ENCODE measurements at places on chromosomes 3 and 15.

DNA sequence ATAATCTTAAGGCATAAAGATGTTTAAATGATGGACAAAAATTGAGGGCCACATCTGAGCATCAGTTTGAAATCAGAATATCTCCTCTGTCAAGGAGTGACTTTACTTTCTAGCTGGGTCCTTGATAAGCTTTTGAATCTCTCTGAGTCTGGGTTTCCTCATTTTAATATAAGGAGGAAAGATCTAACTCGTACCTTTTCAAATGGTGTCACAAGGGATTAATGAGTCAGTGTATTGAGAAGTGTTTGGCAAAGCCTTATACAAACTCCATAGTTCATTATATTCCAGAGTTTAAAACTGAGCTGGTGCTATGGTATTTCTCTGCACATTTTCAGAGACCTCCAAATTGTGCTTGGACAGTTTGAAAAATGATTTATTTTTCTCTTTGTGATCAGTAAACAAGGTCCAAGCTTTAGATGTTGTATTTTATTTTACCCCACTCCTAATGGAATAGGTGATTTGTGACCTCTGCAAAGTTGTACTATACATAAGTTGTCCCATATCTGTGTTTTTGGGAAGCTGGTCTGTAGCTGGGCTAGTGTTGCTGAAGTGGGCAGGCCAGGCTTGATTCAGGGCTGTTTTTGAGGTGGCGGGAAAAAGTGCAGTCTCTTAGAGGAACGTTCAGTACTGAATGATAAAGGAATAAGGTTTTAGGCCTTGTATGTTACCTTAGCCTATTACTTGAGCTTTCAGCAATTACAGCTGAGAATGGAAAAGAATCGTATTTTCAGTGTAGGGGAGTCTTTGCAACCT is 5.6 kb downstream of the FNDC3B start:
- no peak for DNase-seq

GRCh38 chr3:11690863-11691766 is 47.4 kb upstream of the VGLL4 start:
- no peak for DNase-seq

DNA sequence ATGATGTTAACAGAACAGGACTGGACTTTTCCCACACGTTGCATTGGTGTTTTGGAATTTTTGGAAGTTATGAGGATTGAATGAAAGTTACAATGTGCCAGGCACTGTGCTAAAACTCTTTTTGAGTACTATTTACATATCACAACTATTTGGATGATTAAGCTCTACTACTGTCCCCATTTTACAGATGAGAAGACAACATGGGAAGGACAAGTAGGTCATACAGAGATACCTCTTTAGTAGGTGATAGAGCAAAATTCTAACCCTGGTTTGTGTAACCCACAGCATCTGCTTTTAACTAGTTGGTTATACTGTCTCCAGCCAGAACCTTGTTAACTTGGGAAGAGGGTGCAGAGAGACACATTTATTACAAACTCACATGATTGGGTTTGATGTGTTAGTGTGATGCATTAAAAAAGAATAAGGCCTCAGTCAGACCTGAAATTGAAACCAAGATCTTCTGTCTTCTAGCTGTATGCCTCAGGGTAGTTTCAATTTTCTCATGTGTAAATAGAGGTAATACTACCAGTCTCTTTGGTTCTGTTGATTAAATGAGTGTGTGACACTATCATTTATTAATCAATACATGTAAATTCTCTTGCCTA is 1.4 kb downstream of the NDUFB4 start:
- DNase-seq: no peak

DNA sequence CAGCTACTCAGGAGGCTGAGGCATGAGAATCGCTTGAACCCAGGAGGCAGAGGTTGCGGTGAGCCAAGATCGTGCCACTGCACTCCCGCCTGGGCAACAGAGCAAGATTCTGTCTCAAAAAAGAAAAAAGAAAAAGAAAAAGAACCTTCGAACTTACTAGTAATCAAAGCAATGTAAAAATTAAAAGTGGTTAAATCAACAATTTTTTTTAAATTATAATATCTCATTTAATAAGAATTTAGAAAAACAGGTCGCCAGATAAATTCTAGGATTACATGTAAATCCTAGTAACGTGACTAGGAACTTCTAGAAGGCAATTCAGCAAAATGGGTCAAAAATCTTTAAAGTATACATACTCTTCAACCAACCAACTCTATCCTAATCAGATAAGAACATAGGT is 37.2 kb downstream of the GSK3B start:
- DNase-seq: no peak

- DNase-seq: no peak
Measured at GRCh38 chr3:115239717-115240116, 92.6 kb upstream of the ZBTB20 start.

GRCh38 chr15:58136731-58137130 is 1.4 kb upstream of the AQP9 start:
- DNase-seq: no peak

DNA sequence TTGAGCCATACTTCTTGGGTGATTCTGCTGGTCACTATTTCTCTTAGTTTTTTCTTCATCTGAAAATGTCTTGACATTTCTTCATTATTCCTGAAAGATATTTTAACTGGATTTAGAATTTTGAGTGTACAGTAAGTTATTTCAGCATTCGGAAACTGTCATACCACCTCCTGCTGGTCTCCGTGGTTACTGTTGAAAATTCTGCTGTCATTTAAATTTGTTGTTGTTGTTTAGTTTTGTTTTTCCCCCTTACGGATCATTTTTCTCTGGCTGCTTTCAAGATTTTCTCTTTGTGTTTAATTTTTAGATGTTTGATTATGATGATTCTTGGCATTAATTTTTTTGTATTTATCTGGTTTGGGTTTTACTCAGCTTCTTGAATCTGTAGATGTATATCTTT is 100.5 kb downstream of the CHRNA7 start:
- DNase-seq: no peak

DNA sequence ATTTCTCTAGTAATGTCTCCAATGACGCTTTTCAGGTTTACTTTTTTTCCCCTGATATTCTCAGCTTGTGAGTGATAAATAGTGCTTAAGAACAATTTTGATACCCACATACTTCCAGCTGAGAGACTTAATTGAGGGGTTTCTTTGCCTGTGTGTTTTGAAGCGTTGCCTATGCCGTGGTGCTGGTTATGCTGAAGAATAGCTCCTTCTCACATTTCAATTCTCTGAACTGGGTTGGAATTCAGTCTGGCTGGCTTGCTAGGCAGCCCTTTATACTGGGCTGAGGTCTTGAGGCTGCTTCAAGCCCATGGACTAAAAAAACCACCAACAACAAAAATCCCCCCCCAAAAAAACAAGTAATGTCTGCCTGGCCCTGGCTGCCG is 87.4 kb downstream of the CHST2 start:
- DNase-seq: no peak

DNA sequence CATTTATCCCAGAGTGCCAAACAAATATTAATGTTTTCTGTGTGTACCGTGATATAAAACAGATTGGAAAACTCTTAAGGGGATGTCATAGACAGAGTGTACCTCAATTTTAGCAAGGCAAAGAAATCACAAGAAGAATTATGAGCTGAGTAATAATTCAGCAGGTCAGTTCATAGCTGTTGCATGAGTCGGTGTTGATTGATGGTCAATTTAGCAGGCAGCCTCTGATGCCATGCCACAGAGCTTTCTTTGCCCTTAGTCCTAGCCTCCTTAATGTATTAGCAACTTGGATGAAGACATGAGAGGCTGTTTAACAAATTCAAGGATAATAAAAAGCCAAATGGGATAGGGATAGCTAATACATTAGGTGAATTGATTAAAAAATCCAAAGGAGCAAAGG is 6.8 kb downstream of the SLC35A5 start:
- no peak for DNase-seq

DNA sequence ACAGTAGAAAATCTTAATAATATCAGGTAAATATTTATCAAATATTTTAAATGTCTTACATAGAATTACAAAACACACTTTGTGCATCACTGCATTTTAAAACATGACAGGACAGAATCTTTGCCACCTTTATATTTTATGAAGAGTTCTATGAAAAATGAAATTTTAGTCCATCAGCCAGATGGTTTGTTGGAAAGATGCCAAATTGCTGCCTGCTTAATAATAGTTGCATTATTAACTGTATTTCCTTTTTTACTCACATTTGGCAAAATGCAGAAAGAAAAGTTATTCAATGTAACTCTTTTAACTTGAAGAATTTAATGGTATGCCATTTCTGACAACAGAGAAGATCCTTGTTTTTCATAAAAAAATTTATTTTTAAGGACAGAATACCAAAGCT is 1271.6 kb downstream of the NSUN3 start:
- no peak for DNase-seq

DNA sequence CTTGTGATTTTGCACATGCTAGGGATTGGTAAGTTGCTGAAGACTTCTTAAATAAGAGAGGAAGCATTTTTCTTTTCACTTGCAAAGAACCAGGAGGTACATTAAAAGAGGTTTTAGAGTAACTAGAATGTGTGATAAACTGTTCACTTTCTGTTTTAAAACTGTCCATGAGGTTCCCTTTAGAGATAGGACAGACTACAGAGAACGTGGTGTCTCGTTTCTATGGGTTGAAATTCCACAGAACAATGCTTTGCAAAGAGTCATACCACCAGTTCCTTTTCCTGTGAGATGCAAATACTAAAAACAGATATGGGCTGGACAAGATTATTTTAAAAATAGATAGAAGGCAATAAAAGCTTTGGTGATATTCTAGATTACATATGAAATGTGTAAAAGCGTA is 372.8 kb downstream of the TIGIT start:
- peak; percentile 10 for DNase-seq

DNA sequence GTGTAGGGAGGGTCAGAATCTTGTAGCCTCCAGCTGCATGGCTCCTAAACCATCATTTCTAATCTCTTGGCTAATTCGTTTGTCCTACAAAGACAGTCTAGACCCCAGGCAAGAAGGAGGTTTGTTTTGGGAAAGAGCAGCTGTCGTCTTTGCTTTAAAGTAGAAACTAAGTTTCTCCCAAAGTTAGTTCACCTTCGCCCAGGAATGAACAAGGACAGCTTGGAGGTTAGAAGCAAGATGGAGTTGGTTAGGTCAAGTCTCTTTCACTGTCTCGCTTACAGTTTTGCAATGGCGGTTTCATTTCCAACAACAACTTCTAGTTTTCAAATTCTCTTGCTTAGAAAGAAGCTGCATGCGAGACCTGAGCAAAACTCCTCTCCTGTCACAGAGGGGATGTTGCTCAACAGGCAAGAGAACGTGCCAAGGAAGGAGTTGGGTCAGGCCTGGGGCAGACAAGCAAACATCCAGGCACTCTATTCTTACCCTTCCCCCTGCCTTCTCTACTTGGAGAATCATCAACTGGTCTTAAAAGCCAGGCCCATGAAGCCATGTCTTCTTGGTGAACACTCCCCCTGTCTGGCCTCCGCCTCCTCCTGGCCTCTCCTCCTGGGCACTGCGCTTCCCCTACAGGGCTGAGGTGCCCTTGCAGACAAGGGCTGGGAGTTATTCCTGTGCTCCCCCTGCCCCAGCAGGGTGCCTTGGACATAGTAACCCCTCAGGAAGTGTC is 57.6 kb downstream of the TMEM44 start:
- DNase-seq: peak; percentile 51

GRCh38 chr3:141710888-141711616 is 27.0 kb upstream of the RNF7 start:
- no peak for DNase-seq

DNA sequence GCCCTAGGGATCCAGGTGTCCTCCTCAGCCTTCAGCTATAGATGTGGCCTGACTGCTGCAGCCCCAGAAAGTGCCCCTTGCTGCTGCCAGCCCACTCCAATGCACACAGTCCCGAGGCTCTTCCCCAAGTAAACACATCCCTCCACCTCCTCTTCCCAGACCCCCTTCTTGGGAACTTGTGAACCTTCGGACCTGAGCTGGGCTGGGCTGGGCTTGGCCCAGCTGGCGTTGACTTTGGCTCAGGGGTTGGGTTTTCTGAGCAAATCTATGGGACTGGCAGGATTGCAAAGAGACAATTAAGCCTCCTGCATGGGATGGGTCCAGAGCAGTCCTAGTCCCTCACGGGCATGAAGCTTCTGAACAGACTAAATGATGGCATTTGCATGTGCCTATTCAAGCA is 14.7 kb downstream of the VIPR1 start:
- DNase-seq: no peak

GRCh38 chr3:173970281-173970680 is 572.7 kb downstream of the NLGN1 start:
- DNase-seq: no peak

DNA sequence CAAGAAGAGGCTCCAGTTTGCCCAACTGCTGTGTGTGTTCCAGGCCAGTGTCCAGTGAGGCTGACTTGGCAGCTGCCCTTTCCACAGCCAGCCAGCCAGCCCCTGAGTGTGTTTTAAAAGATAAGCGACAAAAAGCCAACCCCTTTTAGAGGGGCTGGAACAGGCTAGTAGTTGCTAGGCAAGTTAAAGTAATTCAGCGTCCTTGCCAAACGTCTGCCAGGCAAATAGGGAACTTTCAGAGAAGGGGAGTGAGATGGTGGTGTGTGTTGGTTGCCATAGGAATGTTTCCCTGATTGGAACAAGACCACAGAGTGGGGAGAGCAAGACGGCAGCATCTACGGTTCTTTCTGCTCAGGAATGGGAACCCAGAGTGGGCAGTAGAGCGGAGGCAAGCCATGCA is 86.3 kb downstream of the TMEM108 start:
- DNase-seq: peak; percentile 89

DNA sequence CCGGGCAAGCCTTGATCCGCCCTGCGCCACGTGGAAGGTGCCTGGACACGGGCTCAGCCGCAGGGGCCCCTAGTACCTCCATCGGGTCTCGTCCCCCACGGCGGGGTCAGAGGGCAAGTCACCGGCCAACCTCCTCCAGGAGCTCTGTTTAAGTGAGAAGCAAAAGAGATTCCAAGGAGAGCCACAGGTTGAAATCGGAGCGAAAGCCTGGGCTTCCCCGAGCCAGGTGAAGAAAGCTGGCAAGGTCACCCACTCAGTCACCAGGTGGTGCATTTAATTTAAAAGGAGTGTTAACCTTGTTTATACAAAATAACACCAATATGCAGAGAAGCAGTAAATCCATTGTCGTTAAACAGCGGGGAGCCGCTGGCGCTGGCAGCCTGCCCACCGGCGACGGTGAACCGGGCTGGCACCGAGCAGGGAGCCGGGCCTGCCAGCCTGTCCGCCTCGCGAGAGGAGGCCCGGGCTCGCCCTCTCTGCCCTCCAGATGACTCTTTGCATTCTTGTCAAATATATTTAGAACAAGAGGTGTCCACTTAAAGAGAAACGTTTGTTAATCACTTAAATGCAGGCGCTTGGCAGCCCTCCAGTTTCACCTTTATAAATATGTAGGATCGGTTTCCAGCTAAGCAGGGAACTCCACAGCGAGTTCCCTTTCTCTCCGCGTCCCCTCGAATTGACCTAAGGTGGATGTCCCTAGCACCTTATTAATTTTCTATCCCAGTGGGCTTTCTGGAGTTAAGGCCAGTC is 277.3 kb upstream of the NR2F2 start:
- peak; percentile 31 for DNase-seq

GRCh38 chr3:141659821-141660613 is 78.1 kb upstream of the RNF7 start:
- DNase-seq: peak; percentile 31

GRCh38 chr15:63797116-63797515 is 36.6 kb downstream of the HERC1 start:
- DNase-seq: no peak

GRCh38 chr15:98085003-98085639 is 124.6 kb downstream of the ARRDC4 start:
- DNase-seq: peak; percentile 89

- DNase-seq: peak; percentile 57
Measured at GRCh38 chr15:85329561-85330422, 50.6 kb upstream of the AKAP13 start.

- no peak for DNase-seq
Measured at GRCh38 chr15:27545494-27546255, 553.4 kb downstream of the OCA2 start.

All from hematopoietic multipotent progenitor cell treated with erythropoietin and hydrocortisone succinate and interleukin-3 and kit ligand, for 4 days (in vitro differentiated cells).